ENCODE measurements at places on chromosomes 6 and 20. TPM values are rescaled to one million over a fixed set of nuclear protein-coding genes. Genes with fewer than 3 reads are reported as not detected.

PDE7B gene
- 41.9 TPM for total RNA-seq

SIRT5 gene
- total RNA-seq: 4.9 TPM

RIMS4 gene
- total RNA-seq: 0.24 TPM

PTCRA gene
- total RNA-seq: not detected

TP53TG5 gene
- total RNA-seq: not detected

DDX43 gene
- 2.3 TPM for total RNA-seq

PLCB1 gene
- 9.7 TPM for total RNA-seq

MACROD2 gene
- total RNA-seq: not detected

TRIM10 gene
- total RNA-seq: not detected

SEMG1 gene
- total RNA-seq: not detected

GLO1 gene
- total RNA-seq: 78.5 TPM

TIAM2 gene
- total RNA-seq: 4.2 TPM

PHACTR3 gene
- not detected for total RNA-seq

GGTLC1 gene
- total RNA-seq: not detected

FAM229B gene
- total RNA-seq: 22.4 TPM

CDSN gene
- not detected for total RNA-seq

PPP1R3D gene
- total RNA-seq: 4.3 TPM

LTA gene
- total RNA-seq: not detected

OVOL2 gene
- total RNA-seq: not detected

PDE10A gene
- 10.1 TPM for total RNA-seq

B3GALT4 gene
- total RNA-seq: 2.7 TPM

TFAP2D gene
- not detected for total RNA-seq

IL17F gene
- not detected for total RNA-seq

PPP1R14C gene
- total RNA-seq: not detected

CUL9 gene
- total RNA-seq: 12.7 TPM

TRDN gene
- not detected for total RNA-seq

KCNK5 gene
- not detected for total RNA-seq

KCNQ2 gene
- not detected for total RNA-seq

HCK gene
- not detected for total RNA-seq

COL21A1 gene
- 51.1 TPM for total RNA-seq

DDR1 gene
- total RNA-seq: 27.1 TPM

SRMS gene
- not detected for total RNA-seq

TMEM74B gene
- total RNA-seq: not detected

LINC00237 gene
- total RNA-seq: not detected

CCDC170 gene
- 0.31 TPM for total RNA-seq

NHLRC1 gene
- total RNA-seq: 1.9 TPM

EMILIN3 gene
- 0.31 TPM for total RNA-seq

GMPR gene
- 4.4 TPM for total RNA-seq

GRM1 gene
- not detected for total RNA-seq

MICB gene
- total RNA-seq: 2.2 TPM

PAX1 gene
- total RNA-seq: not detected

EGFL8 gene
- total RNA-seq: 0.12 TPM

ARMC2 gene
- 3.0 TPM for total RNA-seq

SERAC1 gene
- 2.4 TPM for total RNA-seq

LY6G6D gene
- not detected for total RNA-seq

HLA-DRA gene
- not detected for total RNA-seq

CTCFL gene
- not detected for total RNA-seq

MCHR2 gene
- not detected for total RNA-seq

PCNA gene
- total RNA-seq: 52.1 TPM

TRIM40 gene
- total RNA-seq: not detected

STMND1 gene
- not detected for total RNA-seq

PDYN gene
- not detected for total RNA-seq

C20orf202 gene
- total RNA-seq: not detected

PHACTR1 gene
- total RNA-seq: 1.9 TPM

NOX3 gene
- total RNA-seq: not detected

SYNGAP1 gene
- total RNA-seq: 8.1 TPM

ZSCAN23 gene
- 1.5 TPM for total RNA-seq

HLA-DQB2 gene
- total RNA-seq: not detected
